ENCODE measurements at places on chromosomes 12 and 14.
A peak's percentile ranks its signal among the peaks of the same experiment; 100 is the strongest.

- DNase-seq = no peak
Measured at GRCh38 chr14:59465316-59466135, at the start of gene GPR135. Gene GPR135 (minus strand): TSS chr14:59465380. CDS start chr14:59465226, 154 bp downstream.

DNA sequence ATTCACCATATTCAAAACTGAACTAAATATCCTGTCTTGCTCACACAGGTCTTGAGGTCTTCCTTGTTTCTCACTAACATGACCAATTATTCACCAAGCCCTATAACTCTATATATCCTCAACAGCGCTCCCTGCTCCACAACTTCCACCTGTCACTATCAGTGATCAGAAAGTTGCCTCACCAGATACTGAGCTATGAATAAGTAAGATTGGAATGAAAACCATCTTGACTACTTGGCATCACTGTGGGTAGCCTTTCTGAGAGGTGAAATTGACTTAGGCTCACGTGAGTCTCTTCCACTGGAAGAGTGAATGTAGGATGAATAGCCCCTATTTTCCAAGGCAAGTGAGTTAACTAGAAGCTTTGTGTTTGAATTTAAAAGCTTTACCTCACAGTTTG lies 167.1 kb downstream of the PIK3C2G start:
- DNase-seq = peak; percentile 44

DNA sequence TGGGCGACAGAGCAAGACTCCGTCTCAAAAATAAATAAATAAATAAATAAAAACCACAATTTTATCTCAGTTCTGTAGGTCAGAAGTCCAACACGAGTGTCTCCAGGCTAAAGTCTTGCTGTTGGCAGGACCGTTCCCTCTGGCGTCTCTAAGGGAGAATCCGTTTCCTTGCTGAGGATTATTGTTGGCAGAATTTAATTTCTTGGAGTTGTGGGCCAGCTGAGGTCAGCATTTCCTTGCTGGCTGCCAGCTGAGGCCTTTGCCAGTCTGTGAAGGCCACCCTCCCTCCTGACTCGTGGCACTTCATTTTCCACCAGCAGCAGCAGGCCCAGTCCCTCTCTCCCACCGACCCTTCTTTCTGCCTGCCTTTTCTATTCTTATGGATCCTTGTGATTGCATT lies 17.2 kb downstream of the PSMC1 start:
- DNase-seq = no peak

DNA sequence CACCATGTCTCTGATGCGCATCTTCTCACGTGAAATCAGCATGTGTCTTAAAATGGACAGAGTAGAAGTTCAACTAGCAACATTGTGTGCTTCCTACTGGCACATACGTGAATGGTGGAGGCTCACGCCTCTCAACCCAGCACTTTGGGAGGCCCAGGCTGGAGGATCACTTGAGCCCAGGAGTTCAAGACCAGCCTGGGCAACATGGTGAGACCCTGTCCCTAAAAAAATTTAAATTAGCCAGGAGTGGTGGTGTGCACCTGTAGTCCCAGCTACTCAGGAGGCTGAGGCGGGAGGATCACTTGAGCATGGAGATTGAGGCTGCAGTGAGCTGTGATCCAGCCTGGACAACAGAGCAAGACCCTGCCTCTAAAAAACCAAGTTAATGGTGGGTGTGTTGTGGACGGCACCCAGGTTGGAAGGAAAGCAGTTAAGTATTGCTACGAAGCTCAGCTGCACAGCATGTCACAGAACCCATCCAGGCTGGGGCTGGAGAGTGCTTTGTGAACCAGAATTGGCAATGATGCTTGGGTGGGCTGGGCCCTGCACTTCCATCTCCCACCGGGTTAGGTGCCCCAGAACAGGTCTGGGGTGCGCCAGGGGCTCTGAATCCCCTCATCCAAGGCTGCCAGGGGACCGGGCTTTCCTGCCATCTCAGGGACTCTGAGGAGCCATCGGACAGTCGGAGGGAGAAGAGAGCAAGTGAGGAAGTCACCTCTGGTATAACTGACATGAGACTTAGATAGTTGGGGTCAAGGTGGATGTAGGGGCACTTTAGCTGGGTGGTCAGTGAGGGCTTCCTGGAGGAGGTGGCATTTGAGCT lies 33.0 kb upstream of the ULK1 start:
- DNase-seq = no peak

DNA sequence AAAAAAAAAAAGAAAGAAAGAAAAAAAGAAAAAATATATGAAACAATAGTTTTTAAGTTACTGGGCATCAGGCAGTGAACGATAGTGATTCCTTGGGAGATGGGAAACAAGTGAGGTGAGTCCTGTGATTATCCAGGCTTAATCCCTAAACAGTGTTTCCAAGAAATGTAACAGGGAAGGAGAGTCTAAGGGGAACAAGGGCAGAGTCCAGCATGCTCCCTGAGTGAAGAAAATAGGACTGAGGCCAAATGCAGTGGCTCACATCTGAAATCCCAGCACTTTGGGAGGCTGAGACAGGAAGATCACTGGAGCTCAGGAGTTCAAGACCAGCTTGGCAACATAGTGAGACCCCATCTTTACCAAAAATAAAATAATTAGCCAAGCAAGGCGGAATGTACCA lies 40.7 kb downstream of the R3HDM2 start:
- peak; percentile 30 for DNase-seq

DNA sequence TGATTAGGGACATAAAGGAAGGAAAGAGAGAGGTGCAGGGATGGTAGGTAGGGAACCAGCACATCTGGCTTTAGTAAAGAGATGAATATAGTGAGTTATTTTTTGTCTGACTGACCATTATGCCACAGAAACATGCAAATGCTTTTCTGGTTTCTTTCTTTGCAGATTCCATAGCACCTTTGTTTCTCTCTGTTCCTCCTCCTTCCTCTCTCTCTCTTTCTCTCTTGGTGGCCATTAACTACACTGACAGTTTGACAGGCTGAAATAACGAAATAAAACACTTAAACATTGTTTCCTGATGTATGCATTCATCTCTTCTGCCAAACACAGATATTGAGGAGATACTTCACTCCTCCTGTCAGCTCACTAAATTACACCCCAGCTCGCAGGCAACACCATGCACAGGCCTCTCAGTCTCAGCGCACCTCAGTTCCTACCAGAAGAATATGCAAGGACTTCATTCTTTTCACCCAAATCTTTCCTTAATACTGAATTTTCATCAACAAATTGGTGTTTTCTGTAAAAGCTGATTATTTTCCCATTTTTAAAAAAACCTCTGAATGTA lies 406.9 kb upstream of the SOX5 start:
- DNase-seq = no peak

DNA sequence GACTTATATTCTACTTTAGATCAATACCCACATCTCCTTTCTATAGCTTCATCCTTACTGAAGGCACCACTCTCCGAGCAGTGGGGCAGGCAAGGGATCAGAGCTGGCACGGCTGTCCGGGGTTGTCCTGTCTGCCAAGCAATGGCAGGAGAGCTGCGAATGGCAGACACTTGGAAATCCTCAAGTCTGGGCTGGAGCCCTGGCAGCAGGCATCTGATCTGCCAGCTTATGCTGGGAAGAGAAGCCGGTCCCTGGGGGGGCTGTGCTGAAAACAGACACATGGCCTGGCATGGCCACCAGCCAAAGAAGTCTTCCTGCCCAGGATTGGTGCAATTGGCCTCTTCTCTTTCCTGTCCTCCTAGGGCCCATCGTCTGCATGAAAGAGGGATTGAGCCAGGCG lies 280.2 kb upstream of the PWP1 start:
- no peak for DNase-seq

Data from epithelial cell of proximal tubule (primary cell).